Tibial nerve (tissue), 4 donors: ENCODE measurements at places on chromosomes 6 and 20.

GRCh38 chr6:137736048-137736818 is 130.8 kb upstream of the TNFAIP3 start:
- H3K4me1 ChIP-seq: peaks cover 6% of the 10 kb centered on the region
- H3K4me3 ChIP-seq: no peak overlapping the region
- DNase-seq: no peak
- no peaks in the 10 kb centered on the region for H3K27me3 ChIP-seq
- H3K27ac ChIP-seq: peak overlapping the region; percentile 2

DNA sequence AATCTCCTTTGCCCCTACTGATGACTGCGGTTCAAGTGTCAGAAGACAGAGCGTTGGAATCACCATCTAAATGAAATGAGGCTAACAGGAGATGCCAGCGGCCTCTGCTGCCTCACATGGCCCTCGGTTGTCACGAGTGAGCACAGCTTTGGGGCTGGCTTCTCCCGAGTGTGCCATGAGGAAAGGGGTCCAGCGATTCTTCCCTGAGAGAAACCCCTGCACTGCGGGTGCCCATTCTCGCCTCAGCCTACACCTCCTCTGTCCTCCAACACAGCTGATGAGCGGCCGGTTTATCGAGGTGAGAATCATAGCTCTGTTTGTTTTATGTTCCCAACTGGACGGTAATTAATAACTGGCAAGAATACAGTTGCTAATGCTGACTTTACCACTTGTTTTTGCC is 144.7 kb upstream of the RPS6KA2 start:
- H3K4me1 ChIP-seq: no peaks in the 10 kb centered on the region
- no peaks in the 10 kb centered on the region for H3K27me3 ChIP-seq
- no peaks in the 10 kb centered on the region for H3K36me3 ChIP-seq
- no peak for DNase-seq
- H3K4me3 ChIP-seq: no peak overlapping the region

- no peaks in the 10 kb centered on the region for H3K4me1 ChIP-seq
- DNase-seq: no peak
- no peaks in the 10 kb centered on the region for H3K36me3 ChIP-seq
Observed at GRCh38 chr6:43476746-43477145, 624 bp upstream of the TJAP1 start.

DNA sequence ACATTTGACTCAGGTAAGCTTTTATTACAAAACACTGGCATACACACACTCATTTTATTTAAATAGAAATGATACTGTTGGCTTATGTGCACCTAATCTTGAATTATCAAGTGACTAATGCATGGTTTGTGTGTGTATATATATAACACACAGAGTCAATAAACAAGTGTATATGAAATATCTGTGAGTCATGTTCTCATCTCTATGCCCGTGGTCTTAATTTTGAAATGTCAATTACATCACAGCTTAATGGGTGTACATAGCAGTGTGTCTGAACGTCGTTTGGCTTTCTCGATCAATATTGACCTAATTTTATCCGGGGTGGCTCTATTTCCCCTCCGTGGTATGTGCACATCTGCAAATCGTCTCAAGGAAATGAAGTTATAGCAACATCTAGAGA is 104.0 kb upstream of the ZFP64 start:
- H3K4me1 ChIP-seq: no peaks in the 10 kb centered on the region
- no peaks in the 10 kb centered on the region for H3K36me3 ChIP-seq
- DNase-seq: no peak
- H3K27me3 ChIP-seq: no peaks in the 10 kb centered on the region

DNA sequence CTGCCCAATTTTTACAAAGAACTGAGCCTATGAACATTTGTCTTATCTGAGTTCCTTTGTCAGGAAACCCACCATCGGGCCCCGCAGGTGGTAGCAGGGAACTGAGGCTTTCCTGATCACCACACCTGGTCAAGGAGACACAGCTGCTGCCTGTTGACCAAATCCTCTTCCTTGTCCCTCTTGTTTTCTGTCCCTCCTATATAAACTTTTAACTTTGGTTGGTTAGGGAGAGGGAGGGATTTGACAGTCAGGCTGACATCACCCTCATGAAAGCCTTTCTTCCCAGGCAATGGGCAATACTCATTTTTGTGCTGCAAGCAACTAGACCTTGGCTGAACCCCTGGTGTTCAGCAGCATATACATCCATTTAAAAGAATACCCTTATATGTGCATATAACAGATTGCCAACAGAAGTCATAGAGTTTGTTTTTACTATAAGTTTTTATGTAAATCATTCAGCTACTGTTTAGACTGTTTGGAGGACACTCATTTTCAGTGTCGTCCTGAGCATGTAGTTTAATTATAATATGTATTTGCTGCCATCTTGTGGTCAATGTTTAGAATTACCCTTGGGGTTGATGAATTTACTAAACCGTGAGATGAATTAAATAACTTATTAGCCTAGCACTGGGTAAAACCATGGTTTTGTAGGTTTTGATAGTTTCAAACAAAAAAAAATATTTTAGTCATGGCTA is 17.0 kb downstream of the CRISP1 start:
- DNase-seq: no peak
- no peaks in the 10 kb centered on the region for H3K36me3 ChIP-seq
- no peaks in the 10 kb centered on the region for H3K27me3 ChIP-seq
- no peak overlapping the region for H3K27ac ChIP-seq
- no peaks in the 10 kb centered on the region for H3K4me1 ChIP-seq

- no peaks in the 10 kb centered on the region for H3K36me3 ChIP-seq
- DNase-seq: no peak
- no peak overlapping the region for H3K27ac ChIP-seq
Observed at GRCh38 chr6:90753820-90754643, 167.2 kb upstream of the MAP3K7 start.

GRCh38 chr6:126923807-126924206 is 194.7 kb upstream of the RSPO3 start:
- DNase-seq: no peak
- H3K36me3 ChIP-seq: no peaks in the 10 kb centered on the region
- peaks cover 10% of the 10 kb centered on the region for H3K4me1 ChIP-seq
- H3K27me3 ChIP-seq: no peaks in the 10 kb centered on the region
- H3K27ac ChIP-seq: no peak overlapping the region

DNA sequence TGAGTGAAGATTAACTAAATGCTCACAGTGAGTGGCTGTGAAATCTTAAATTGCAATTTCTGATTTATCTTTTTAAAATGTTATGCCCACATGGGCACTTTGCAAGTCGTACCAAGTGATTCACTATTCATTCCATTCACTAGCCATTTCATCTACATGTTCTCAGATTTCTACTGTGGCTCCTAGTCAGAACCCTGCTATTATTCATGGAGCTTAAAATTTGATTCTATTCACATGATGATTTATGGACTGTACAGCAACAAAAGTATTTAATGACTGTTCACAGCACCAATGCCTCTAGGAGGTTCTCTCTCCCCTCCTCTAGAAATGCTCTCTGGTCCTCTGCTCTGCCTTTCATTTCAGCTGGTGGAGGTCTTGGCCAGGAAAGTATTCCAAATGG is 133.5 kb upstream of the MAP3K7 start:
- H3K4me3 ChIP-seq: no peak overlapping the region
- no peaks in the 10 kb centered on the region for H3K4me1 ChIP-seq
- no peak overlapping the region for H3K27ac ChIP-seq
- no peak for DNase-seq
- no peaks in the 10 kb centered on the region for H3K27me3 ChIP-seq

GRCh38 chr6:15574486-15574885 is 88.3 kb downstream of the DTNBP1 start:
- H3K27ac ChIP-seq: no peak overlapping the region
- no peak overlapping the region for H3K4me3 ChIP-seq
- H3K27me3 ChIP-seq: no peaks in the 10 kb centered on the region

GRCh38 chr20:1426231-1426849 is 33.5 kb upstream of the FKBP1A start:
- no peak for DNase-seq
- H3K4me3 ChIP-seq: no peak overlapping the region
- no peaks in the 10 kb centered on the region for H3K27me3 ChIP-seq
- no peaks in the 10 kb centered on the region for H3K4me1 ChIP-seq

DNA sequence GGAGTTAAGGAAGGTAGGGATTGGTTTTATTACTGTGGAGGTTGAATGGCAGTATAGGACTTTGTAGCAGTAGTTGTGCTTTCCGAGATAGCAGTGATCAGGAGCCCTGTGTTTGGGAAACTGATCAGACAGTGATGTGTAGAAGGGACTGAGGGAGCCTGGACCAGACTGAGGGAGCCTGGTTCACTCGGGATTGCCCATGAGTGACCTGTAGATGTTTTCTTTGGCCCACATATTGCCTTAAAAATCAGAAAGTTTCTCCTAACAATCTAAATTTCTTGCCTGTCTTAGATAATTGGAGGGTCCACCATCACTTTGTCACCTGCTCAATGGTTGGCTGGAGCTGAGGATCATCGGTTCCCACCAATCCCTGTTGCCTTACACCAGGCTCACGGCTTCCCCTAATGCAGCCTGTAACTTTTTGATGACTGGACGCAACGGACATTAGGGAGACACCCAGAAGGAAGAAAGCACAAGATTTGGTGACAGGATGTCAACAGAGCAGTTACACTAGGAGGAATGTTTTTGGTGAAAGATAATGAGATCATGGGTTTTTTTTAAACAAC is 1.1 kb downstream of the CDS2 start:
- H3K27ac ChIP-seq: peak overlapping the region; percentile 99
- H3K36me3 ChIP-seq: no peaks in the 10 kb centered on the region
- DNase-seq: no peak
- no peaks in the 10 kb centered on the region for H3K27me3 ChIP-seq
- H3K4me1 ChIP-seq: peaks cover 27% of the 10 kb centered on the region
